ENCODE measurements at places on chromosomes 12 and 14.

- no peak for DNase-seq
These were observed 190.9 kb upstream of the RASSF8 start for GRCh38 chr12:25767606-25768005.

- DNase-seq: no peak
These were observed 18.4 kb downstream of the SLC2A3 start for GRCh38 chr12:7917392-7918267.

GRCh38 chr14:99389174-99389826 lies 91.4 kb downstream of the SETD3 start:
- no peak for DNase-seq

GRCh38 chr12:119019166-119019565 lies 37.8 kb downstream of the SRRM4 start:
- DNase-seq: no peak

DNA sequence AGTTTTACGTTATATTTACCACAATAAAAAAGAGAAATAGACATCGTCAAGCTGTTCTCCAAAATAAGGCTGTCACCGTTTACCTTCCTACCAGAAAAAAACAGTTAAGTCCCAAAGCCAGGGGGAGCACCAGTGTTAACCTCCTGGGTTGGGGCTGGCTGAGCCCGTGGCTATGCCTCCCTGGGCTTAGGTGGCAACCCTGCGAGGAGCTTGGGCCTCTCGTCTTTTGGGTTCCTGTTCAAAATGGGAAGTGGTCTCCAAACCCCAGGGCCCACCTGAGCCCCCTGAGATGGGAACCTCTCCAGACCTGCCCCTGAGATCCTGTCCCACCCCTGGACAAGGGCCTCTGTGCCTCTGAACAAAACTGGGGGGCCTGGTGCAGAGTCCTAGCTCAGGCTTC lies 22.9 kb downstream of the PACS2 start:
- no peak for DNase-seq

DNA sequence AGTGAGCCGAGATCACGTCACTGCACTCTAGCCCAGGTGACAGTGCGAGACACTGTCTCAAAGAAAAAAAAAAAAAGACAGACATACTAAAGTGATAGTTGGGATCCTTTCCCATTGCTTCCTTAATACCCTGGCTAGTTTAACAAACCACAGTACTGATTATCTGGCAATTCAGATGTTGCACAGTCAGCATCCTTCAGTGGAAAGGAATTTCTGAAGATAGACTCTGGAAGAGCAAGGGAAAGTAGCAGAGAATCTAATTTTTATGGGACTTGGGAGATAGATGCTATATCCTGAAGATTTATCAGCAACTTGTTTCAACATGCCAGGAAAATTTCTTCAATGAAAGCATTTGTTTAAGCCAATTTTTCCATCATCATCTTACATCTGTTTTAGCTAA lies 6.5 kb upstream of the PPFIBP1 start:
- DNase-seq: no peak

DNA sequence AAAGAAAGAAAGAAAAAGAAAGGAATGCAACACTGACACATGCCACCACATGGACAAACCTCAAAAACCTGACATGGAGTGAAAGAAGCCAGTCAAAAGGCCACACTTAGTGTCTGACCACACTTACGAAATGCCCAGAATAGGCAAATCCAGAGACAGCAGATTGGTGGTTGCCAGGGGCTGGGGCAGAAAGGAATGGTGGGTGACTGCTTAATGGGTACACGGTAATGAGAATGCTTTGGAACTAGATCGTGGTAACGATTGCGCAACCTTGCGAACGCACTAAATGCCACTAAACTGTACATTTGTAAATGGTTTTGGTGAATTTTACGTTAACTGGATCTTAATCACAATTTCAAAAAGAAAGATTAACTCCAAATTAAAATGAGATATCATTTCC lies 39.5 kb downstream of the SCARB1 start:
- no peak for DNase-seq

GRCh38 chr12:50211392-50212070 lies 44.4 kb upstream of the CERS5 start:
- DNase-seq: no peak

GRCh38 chr14:57831981-57832380 lies 33.9 kb downstream of the SLC35F4 start:
- no peak for DNase-seq

- DNase-seq: no peak
These were observed 464.8 kb upstream of the RGS6 start for GRCh38 chr14:71467361-71467811.

GRCh38 chr14:105475269-105476096 lies 862 bp downstream of the CRIP2 start:
- DNase-seq: no peak

DNA sequence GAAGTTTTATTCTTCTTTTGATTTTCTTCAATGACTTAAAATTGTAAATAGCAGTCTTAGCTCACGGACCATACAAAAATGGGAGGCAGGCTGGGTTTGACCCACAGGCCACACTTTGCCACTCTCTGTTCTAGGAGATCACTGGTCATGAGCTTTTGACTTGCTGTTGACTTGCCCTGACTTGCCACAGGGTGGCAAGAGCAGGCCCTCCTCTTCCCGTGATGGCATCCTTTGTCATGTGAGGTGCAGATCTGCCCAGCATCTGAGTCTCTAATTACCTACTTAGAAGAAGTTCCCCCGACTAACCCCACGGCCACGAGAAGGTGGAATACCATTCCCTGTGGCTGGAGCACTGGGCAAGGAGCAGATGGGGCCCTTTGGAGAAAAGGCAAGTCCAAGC lies 81.0 kb upstream of the SCAF11 start:
- no peak for DNase-seq

- no peak for DNase-seq
These were observed 195.7 kb upstream of the GARIN2 start for GRCh38 chr14:66993512-66993911.

DNA sequence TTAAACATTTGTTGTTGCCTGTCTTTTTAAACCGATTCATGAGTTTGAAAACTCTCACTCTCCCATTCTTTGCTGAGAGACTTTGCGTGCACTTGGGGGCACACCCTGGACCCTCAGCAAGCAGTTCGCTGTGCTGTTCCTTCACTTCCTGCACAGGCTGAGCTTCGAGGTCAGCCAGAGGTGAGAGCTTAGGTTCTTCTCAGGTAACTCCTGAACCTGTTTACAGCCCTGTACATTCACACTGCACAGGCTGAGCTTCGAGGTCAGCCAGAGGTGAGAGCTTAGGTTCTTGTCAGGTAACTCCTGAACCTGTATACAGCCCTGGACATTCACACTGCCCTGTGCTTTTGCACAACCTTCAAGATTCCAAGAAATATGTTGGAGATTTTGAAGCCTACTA lies 9.8 kb upstream of the CLECL1 start:
- DNase-seq: no peak

DNA sequence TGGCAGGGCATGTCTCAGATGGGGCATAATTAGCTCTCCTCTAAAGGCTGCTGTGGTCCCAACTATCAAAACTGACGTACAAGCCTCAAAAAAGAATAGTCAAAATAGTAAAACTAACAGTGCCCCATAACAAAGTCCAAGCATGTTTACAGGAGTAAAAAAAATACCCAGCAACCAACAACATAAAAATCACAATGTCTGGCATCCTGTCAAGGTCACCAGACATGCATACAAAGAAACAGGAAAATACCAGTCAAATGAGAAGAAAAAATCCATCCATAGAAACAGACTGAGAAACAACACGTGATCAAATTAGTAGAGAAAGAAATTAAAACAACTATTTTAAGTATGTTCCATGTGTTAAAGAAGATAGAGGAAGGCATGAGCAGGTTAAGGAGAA lies 131.2 kb upstream of the C14orf180 start:
- DNase-seq: no peak

DNA sequence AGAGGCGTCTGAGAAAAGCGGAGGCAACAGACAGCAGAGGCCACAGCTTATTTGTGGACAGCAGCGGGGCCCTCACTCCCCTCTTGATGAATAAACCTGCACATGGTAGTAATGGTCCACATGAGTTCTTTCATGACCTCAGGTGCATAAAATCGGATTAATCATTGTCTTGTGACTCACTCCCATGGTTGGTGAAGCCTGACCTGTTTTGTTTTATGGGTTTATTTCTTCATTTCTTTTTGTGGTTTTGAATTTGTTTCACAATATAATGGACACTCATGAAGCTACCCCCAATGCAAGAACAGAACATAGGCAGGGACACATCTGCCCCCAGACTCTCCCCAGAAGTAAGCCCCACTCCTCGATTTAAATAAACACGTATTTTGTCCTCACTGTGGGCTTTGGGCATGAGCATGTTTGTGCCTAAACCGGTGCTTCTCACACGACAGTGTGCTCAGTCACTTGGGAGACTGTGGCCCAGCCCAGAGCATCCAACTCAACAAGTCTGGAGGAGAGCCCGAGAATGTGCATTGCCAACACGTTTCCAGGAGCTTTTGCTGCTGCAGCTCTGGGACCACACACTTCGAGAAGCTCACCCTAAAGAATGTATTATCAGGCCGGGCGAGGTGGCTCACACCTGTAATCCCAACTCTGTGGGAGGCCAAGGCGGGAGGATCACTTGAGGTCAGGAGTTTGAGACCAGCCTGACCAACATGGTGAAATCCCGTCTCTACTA lies 116.1 kb downstream of the SCARB1 start:
- no peak for DNase-seq

GRCh38 chr14:84819528-84819927 lies 710.4 kb upstream of the FLRT2 start:
- DNase-seq: no peak

DNA sequence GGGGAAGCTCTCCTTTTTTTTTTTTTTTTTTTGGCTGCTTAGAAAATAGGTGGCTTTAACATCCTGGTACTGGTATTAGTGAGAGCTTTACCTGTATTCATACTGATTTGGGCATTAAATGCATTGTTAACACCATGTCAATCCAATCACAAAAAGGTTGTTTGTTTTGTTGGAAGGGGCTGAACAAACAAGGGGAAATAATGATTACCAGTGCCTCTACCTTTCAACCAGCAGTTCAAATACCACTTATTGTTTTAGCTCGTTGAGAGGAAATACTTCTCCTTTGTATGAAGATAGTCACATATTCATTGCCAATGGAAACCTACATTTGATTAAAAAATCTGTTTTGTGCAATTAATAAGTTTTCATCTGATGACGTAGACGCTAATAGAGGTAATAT lies 72.9 kb downstream of the MIPOL1 start:
- no peak for DNase-seq

DNA sequence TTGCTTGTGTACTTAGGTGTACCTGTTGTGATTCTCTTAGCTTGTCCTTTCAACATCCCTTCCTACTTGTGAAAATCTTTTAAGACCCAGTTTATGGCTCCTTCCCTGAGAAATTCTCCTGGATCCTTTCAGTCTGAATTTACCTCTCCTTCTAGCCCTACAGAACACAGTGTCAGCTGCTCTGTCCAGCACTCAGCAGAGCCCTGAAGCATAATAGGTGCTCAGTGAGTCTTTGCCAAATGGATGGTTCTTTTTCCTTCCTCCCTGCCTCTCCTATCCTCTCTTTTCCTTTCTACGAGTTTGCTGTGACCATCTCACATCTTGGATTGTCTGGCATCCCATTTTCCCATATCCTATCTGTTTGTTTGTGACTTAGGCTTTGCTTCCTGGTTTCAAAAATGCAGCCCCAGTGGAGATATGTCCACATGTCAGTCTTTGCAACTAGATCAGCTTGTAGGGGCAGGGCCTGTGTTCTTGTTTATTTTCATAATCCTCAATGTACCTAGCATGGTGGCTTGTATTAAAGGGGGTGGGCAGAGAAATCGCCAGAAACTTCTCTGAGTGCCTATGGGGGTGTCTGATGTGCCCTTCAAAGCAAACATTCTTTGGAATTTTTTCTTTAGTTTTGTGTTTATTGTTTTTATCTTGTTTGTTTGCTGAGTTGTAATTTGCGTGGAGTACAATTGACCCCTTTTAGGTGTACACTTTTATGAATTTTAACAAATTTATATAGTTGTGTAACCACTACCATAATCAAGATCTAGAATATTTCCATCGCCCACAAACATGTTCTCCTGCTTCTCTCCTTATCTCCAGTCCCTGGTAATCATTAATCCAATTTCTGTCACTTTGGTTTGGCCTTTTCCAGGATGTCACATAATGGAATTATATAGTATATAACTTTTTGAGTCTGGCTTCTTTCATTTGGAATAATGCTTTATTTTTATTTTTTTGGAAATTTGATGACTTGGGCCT lies 62.8 kb downstream of the SMOC1 start:
- DNase-seq: no peak

GRCh38 chr14:51443195-51444018 lies 203.4 kb downstream of the TMX1 start:
- no peak for DNase-seq

DNA sequence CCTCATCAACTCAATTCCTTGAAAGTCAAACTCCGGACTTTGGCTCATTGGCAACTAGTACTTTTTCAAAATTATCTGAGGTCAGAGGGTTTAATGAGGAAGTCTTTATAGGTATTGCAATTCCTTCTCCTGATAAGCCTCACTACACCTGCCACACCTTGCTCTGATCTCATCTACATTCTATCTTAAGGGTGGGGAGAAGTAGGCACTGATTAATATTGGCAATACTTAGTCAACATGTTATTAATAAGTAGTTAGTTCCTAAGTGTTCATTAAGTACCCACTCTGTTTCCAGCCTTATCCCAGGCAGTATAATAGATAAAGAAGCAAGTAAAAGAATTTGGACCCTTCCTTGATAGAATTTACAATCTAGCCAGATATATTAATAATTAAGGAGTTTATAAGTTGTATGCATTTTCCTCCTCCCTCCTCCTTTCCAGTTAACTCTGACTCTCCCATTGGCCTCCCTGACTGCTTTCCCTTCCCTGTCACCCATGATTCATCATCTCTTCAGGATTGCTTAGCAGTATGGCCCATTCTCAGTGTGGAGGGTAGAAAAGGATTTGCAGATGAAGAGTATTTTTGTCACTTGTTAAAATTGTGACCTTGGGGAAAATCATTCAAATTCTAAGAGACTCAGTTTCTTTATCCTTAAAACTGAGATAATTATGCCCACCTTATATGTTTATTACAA lies 231.0 kb upstream of the ATP2B1 start:
- DNase-seq: no peak

- no peak for DNase-seq
These were observed 1134.6 kb downstream of the BCL11B start for GRCh38 chr14:98137131-98138025.

DNA sequence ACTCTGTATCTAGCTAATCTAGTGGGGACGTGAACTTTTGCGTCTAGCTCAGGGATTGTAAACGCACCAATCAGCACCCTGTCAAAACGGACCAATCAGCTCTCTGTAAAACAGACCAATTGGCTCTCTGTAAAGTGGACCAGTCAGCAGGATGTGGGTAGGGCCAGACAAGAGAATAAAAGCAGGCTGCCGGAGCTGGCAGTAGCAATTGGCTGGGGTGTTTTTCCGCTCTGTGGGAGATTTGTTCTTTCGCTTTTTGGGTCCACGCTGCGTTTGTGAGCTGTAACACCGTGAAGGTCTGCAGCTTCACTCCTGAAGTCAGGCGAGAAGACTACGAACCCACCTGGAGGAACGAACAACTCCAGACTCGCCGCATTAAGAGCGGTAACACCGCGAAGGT lies 76.5 kb downstream of the SPRING1 start:
- no peak for DNase-seq

DNA sequence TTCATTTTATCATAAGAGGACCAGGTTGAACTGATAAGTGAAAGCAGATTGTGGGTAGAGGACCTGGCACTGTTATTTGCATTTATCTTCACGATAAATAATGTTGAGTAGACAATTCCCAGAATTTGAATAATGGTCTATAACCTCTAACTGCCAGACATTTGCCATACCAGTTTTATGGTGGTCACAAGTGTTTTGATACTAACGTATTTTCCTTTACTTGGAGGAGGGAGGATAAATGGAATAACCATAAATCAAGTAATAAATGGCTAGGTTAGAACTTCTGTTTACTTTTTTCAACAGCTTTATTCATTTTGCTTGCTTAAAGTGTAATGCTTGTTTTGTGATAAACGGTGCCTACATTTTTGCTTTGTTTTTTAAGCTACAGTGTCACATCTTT lies 9.5 kb downstream of the PAX9 start:
- no peak for DNase-seq

Data from brain pericyte (primary cell).